Aortic smooth muscle cell (primary cell): ENCODE measurements at places on chromosomes 16 and 17. TPM values are rescaled to one million over a fixed set of nuclear protein-coding genes. Genes with fewer than 3 reads are reported as not detected.

Gene ZFHX3
- total RNA-seq = 6.6 and 12.9 TPM in 2 replicates

Gene CSH1
- not detected in 2 replicates for total RNA-seq

Gene SOST
- 0.13 and 3.4 TPM in 2 replicates for total RNA-seq

Gene TRAF4
- total RNA-seq = 18.1 and 23.9 TPM in 2 replicates

Gene PERCC1
- not detected in 2 replicates for total RNA-seq

Gene JUP
- total RNA-seq = 22.9 and 25.7 TPM in 2 replicates

Gene SLC9A5
- total RNA-seq = 0.31 and 0.66 TPM in 2 replicates

Gene HOXB4
- total RNA-seq = 0.06 and 0.26 TPM in 2 replicates

Gene KRTAP4-3
- not detected in 2 replicates for total RNA-seq

Gene TBC1D3C
- total RNA-seq = not detected in 2 replicates

Gene CPHXL2
- total RNA-seq = not detected in 2 replicates

Gene CCL17
- not detected in 2 replicates for total RNA-seq

Gene TEN1
- 17.3 and 18.3 TPM in 2 replicates for total RNA-seq

Gene TNS4
- under 0.01 TPM in 1 of 2 replicates, not detected in the other for total RNA-seq

Gene GP2
- not detected in 2 replicates for total RNA-seq

Gene RUNDC3A
- 0.13 and 0.31 TPM in 2 replicates for total RNA-seq

Gene MYLK3
- 0.06 and 0.26 TPM in 2 replicates for total RNA-seq

Gene GINS3
- total RNA-seq = 2.8 and 4.4 TPM in 2 replicates

Gene CBX4
- 9.5 and 10.4 TPM in 2 replicates for total RNA-seq

Gene ZNF768
- total RNA-seq = 11.9 and 12.0 TPM in 2 replicates

Gene ZNF750
- total RNA-seq = not detected in 2 replicates

Gene KRTAP9-3
- not detected in 2 replicates for total RNA-seq

Gene SLC47A2
- total RNA-seq = 0.06 and 0.26 TPM in 2 replicates

Gene TEDC2
- total RNA-seq = 2.7 and 6.1 TPM in 2 replicates

Gene CCDC154
- total RNA-seq = 0.26 and 0.37 TPM in 2 replicates

Gene ST6GALNAC1
- not detected in 2 replicates for total RNA-seq

Gene ERBB2
- 28.9 and 46.1 TPM in 2 replicates for total RNA-seq

Gene KIF18B
- total RNA-seq = 1.7 and 2.6 TPM in 2 replicates

Gene CASKIN2
- total RNA-seq = 5.4 and 7.8 TPM in 2 replicates

Gene MSRB1
- total RNA-seq = 6.3 and 6.4 TPM in 2 replicates

Gene PTRH2
- 16.3 and 30.8 TPM in 2 replicates for total RNA-seq

Gene CMTM1
- 1.4 and 1.6 TPM in 2 replicates for total RNA-seq

Gene SSTR5
- total RNA-seq = 0.12 TPM in 1 of 2 replicates, not detected in the other

Gene POLDIP2
- total RNA-seq = 60.7 and 67.1 TPM in 2 replicates

Gene ITGAL
- under 0.01 TPM in 2 replicates for total RNA-seq

Gene MARCHF10
- not detected in 2 replicates for total RNA-seq

Gene PRDM7
- total RNA-seq = not detected in 2 replicates

Gene GP1BA
- total RNA-seq = not detected in 2 replicates

Gene KRTAP4-5
- total RNA-seq = not detected in 2 replicates

Gene MT1G
- not detected in 2 replicates for total RNA-seq

Gene CCL13
- not detected in 2 replicates for total RNA-seq

Gene CFAP119
- 2.7 and 2.9 TPM in 2 replicates for total RNA-seq

Gene SMTNL2
- total RNA-seq = not detected in 2 replicates

Gene NUDT7
- total RNA-seq = 8.3 and 9.7 TPM in 2 replicates

Gene GRB7
- total RNA-seq = 0.50 and 1.5 TPM in 2 replicates

Gene SPATA22
- total RNA-seq = 0.87 TPM in 1 of 2 replicates, not detected in the other

Gene TCAP
- total RNA-seq = 0.37 and 0.40 TPM in 2 replicates

Gene KRT32
- not detected in 2 replicates for total RNA-seq

Gene CTF1
- total RNA-seq = 0.81 and 0.92 TPM in 2 replicates

Gene NBR1
- 127 and 131 TPM in 2 replicates for total RNA-seq
